ENCODE measurements at places on chromosomes 12 and 14.

- DNase-seq: no peak
Measured at GRCh38 chr12:43147878-43148277, 404.1 kb downstream of the ADAMTS20 start.

DNA sequence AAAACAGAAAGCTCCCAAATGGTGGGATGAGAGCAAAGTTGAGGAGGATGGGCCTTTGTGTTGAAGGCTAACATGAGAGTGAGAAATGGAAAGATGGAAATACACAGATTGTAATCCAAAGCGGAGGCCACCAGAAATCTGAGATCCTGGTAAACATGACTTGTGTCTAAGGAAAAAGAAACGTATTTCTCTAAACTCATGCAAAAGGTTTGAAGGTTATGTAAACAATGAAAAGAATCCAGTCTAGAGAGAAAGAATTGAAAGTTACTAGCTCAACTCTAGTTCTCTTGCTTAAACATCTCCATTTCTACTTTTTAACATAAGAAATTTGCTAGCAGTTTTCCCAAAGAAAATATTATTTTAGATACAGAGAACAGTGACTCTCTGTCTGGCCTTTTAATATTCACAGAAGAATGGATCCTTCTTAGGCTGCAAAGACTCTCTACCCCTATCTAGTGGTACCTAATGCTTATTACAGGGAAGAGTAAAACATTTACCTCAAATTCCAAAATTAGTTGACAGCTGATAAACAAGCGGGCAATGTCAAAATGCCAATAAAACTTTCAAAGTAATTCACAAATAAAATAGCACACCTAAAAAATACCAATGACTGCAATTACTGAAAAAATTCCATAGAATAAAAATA, 75.8 kb upstream of the SOX5 start:
- DNase-seq: no peak

DNA sequence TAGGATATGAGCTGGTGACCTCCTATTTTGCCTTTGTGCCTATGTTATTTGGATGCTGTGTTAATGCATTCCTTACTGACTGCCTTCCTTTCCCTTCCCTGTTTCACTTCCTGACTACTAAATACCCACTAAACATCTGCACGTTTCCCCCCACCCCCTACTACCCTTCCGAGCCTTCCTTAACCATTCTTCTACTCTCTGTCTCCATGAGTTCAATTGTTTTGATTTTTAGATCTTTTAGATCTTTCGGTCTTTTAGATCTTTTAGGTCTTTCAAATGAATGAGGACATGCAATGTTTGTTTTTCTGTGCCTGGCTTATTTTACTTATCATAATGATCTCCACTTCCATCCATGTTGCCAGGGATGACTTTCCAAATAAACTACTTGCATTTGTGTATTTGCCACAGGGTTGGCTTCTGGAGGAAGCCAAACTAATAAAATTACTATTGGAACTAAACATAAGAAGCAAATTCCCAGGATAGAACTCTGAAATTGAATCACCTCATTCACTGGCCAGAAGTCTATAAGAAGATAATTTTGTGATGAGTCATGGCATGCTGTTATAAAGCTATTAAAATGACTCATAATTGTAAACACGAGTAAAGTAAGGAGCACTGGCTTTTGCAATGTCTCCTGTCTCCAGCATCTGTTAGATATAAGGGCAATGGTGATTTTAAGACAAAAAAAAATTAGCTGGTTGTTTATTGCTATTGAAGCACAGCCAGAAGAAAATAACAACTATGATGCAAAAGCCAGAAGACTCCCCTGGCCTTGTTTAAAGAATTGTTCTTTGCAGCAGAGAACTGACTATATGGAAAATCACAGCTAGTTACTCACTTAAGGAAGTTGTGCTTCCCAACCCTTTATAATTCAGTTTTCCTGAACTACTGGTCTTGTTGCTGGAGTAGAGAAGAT, 586.3 kb downstream of the LRFN5 start:
- no peak for DNase-seq

DNA sequence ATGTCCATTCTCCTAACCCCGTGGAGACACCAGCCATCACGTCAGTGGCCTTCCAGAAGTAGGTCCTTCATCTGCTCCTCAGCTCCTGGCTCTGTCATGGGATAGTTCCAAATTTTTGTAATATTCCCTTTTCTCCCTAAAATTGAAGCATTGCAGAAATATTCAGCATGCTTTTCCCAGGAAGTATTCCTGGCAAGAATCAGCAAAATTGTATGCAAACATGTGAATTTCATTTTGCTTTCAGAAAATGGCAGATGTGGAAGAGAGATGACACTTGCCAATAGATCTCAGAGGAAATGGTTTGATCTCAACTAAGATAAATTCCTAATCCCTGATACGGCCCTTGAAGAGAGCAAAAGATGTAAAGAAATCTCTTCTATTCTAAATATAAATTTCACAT, 298.9 kb downstream of the ITPR2 start:
- DNase-seq: no peak

GRCh38 chr12:115404761-115405470, 720.9 kb upstream of the TBX3 start:
- DNase-seq: no peak

GRCh38 chr12:14601692-14602478, 34.2 kb upstream of the PLBD1 start:
- no peak for DNase-seq

All from stimulated activated CD8-positive, alpha-beta memory T cell treated with anti-CD3 and anti-CD28 coated beads, Interleukin-4, amount 100 ng/mL, for 1 hour (primary cell).